ENCODE measurements at places on chromosomes 3 and 15. TPM values are rescaled to one million over a fixed set of nuclear protein-coding genes. Genes with fewer than 3 reads are reported as not detected.

The TUSC7 gene
- total RNA-seq: not detected

The ADCY5 gene
- total RNA-seq: 0.50 TPM

The VGLL3 gene
- total RNA-seq: 8.8 TPM

The SAMMSON gene
- not detected for total RNA-seq

The PPP1R14D gene
- total RNA-seq: 0.28 TPM

The CRYBG3 gene
- total RNA-seq: 6.5 TPM

The FGF12 gene
- total RNA-seq: 0.37 TPM

The CCNB2 gene
- total RNA-seq: 103 TPM

The THBS1 gene
- 34.1 TPM for total RNA-seq

The NEO1 gene
- total RNA-seq: 34.3 TPM

The FOXP1 gene
- 10.8 TPM for total RNA-seq

The DUOXA2 gene
- not detected for total RNA-seq

The ISLR gene
- 0.14 TPM for total RNA-seq
